ENCODE measurements at places on chromosomes 13 and 19.
A peak's percentile ranks its signal among the peaks of the same experiment; 100 is the strongest.

- no peak for DNase-seq
Observed at GRCh38 chr13:81791641-81792040, 1450.7 kb upstream of the SPRY2 start.

DNA sequence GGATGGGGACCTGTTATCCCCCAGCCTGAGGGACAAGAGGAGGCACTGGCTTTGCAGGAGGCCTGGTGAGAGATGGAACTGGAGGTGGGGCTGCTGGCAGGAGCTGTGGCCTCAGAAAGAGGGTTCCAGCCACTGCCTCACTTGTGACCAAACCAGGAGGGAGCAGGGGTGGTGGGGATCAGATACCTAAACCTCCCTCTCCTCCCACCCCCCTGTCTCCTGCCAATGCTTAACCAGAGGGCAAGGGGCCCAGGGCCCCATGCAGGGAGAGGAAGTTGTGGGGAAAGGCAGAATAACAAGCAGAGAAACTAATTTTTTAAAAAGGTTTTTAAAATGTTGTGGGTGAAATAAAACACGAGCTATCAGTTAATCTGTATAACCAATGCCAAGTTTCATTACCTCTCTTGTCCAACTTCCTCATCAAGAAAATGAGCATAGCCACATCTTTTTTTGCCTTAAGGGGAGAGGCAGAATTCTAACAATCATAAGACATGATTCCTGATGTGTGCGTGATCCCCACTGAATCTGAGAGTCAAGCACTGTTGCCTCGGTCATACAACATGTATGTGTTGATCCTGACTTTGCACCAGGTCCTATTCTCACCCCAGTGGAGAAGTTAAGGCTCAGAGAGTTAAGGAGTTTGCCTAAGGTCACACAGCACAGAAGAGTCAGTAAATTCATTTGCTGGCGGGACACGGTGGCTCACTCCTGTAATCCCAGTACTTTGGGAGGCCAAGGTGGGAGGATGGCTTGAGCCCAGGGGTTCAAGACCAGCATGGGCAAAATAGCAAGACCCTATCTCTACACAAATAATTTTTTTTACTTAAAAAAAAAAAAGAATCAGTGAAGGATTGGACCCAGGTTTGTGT is 12.9 kb downstream of the FXYD5 start:
- DNase-seq: no peak

DNA sequence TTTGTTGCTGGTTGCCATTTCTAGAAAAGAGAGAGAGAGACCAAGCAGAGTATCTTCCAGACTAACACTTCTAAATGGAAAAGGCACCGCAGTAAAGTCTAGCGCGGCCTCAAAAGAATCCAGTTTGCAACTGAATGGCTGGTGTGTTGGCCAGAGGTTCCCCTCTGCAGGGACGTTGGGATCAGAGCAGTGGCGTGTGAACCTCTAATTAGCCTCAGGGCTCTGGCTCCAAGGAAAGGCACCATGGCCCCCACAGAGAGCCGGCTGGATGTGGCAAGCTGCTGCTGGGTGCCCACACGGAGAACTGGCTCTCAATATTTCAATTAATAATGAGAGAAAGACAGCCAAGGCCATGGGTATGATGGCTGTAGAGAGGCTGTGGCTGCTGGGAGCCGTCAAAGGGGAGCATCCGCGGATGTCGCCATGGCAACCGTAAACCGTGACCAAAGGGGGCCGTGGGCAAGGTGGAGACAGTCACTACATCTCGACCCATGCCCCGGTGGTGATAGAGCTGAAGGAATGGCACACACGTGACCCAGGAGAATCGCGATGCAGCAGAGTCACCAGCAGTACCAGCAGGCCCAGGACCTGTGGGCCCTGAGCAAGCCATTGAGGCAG is 9.5 kb downstream of the VSTM2B start:
- no peak for DNase-seq

DNA sequence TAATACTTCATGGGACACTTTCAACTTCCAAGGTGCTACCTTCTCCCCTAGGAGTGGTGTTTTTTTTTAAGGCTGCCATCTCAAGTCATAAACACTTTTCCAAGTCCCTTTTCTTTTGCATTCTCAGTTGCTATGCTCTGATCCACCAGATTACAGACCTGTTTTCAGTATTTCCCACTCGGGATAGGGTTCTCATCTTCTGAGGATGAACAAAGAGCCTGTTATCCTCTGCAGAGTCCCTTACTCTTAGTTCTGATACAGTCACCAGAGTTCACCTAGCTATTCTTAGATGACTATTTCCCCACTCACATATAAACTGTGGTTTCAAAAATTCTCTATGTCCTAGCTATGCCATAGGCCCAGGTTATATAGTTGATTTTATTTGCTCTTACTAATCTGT is 15.9 kb downstream of the ZDHHC20 start:
- DNase-seq: no peak

DNA sequence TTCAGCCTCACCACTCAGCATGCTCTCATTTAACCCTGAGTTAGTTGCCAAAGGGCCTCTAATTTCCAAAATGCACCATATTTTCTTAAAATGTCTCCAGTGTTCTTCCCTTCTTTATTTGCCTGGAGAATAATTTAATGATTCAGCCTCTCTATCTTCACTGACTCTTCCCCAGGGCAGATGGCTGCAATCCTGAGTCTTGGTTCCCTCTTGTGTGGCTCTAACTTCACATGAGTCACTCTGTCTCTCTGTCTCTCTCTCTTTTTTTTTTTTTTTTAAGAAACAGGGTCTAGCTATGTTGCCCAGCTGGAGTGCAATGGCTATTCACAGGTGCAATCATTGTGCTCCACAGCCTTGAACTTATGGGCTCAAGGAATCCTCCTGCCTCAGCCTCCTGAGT is 251.4 kb downstream of the VWA8 start:
- DNase-seq: no peak

DNA sequence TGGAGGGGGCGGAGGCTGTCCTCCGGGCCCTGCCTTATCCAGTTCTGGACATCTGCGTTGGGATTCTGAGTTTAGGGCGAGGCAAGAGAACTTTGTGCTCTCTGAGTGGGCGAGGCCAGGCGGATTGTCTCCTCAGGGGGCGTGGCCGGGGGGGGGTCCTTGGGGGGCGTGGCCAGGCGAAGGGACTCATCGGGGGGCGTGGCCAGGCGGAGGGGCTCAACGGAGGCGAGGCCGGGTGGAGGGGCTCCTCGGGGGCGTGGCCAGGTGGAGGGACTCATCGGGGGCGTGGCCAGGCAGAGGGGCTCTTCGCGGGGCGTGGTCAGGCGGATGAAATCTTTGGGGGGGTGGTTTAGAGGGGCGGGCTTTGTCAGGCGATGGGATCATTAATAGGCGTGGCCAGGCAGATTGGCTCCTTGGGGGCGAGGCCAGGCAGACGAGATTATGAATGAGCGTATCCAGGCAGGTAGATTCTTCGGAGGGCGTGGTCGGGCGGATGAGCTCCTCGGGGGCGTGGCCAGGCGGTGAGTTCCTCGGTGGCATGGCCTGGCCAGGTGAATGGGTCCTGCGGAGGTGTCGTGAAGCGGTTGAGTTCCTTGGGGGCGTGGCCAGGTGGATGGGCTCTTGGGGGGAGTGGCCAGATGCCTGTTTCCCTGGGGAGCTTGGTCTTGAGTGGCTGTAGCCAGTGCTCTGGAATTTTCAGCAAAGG is 10.3 kb upstream of the CACNG7 start:
- DNase-seq: no peak

DNA sequence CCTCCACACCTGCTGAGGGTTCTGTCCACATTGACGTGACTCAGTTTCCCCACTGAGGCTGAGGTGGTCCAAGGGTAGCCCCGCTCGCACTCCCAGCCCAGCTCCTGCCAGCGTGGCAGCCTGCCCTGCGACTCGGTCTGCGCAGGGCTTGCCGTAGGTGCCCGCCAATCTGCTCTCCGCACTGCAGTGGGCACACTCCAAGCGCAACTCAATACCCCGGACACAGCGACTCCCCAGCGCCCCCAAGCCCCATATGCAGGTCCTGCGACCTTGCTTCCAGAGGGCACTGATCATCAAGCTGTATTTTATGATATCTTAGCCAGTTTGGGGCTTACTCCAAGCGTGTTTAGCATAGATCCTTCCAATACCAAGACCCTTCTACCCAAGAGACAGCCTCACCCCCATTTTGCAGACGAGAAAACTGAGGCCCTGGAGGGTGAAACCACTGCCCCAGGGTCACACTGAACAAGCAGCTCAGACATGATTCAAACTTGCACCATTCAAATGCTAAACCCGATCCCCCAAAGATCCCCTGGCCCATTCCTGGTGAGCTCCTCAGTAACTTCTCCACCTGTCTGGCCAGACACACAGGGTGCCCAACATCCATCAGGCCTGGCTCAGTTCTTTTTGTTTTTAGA is 13.5 kb downstream of the PTPRS start:
- no peak for DNase-seq

- DNase-seq: no peak
Observed at GRCh38 chr13:79727086-79727485, 246.1 kb downstream of the NDFIP2 start.

- DNase-seq: no peak
Observed at GRCh38 chr19:31330761-31331160, 18.5 kb downstream of the TSHZ3 start.

- DNase-seq: no peak
Observed at GRCh38 chr19:7927605-7928333, 1.8 kb upstream of the CTXN1 start.

GRCh38 chr19:2813235-2814160 is 6.2 kb upstream of the ZNF554 start:
- DNase-seq: no peak

GRCh38 chr19:1411255-1412191 is 4.1 kb downstream of the DAZAP1 start:
- DNase-seq: no peak

DNA sequence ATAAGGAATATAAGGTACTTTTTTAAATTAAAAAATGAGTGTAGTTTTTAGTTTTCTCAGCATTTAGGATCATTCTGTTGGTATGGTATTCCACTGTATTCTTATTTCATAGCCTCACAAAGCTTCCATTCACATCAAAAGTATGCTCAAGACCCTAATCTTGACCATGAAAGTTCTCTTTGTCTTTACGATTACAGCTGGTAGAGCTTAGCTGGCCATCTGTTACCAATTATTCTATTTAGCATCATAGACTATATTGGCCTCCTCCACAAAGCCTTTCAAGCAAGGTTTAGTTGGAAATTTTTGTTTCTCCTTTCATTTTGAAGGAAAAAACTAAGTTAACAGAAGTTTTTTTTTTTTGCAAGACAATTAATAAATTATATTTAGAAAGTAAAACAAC is 245.1 kb downstream of the KCTD12 start:
- no peak for DNase-seq

DNA sequence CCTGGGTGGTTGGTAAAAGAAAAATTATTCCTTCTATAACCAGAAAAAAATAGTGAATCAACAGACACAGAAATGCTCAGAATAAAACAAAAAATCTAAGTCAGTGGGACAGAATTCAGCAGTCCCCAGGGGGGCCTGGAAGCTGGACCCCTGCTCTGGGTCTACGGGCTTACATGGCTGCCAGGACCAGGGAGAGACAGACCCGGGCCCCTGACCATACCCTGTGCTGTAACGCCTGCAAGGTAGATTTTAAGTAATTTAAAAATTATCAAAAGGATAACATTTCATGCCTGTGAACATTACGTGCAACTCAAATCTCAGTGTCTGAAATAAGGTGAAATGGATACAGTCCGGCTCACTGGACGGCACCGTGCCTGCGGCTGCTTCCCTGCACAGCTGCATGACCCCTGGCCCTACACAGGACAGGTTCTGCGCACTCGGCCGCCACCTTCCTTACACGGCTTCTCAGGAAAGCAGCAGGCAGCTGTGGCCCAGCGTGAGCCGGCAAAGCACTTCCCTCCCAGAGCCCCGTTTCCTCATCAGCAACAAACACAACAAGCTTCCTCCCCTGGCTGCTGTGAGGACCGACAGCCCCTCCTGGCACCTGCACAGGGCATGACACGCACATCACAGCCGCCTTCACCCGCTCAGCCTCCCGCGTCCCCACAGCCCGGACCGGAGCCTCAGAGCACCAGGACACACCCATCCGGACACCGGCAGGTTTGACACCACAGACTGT is 22.2 kb downstream of the RASA3 start:
- peak; percentile 41 for DNase-seq

DNA sequence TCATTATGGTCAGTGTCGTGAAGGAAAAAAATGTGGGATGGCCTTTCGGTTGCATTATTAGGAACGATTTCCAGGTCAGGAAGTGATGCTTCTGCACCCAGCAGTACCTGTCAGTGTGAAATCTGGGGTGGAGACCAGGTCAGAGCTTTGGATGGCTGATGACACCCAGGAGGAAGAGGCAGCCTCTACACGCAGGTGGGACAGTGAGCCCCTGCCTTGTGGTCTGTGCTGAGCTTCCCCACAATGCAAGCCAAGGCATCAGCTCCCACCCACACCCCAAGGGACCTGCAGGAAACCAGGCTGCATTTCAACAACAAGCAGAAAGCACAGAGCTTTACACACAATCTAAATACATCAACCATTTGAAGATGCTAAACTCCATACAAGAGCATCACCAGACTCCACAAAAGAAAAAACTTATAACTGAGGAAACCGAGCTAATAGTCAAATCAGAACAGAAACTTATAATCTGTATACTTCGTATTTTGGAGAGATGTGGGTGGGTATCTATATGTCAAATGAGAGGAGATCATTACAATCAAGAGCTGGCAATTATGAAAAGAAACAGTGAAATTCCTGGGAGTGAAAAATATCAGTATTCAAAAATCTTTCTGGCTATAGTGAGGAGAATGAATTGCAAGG is 130.1 kb downstream of the ZDHHC20 start:
- no peak for DNase-seq

DNA sequence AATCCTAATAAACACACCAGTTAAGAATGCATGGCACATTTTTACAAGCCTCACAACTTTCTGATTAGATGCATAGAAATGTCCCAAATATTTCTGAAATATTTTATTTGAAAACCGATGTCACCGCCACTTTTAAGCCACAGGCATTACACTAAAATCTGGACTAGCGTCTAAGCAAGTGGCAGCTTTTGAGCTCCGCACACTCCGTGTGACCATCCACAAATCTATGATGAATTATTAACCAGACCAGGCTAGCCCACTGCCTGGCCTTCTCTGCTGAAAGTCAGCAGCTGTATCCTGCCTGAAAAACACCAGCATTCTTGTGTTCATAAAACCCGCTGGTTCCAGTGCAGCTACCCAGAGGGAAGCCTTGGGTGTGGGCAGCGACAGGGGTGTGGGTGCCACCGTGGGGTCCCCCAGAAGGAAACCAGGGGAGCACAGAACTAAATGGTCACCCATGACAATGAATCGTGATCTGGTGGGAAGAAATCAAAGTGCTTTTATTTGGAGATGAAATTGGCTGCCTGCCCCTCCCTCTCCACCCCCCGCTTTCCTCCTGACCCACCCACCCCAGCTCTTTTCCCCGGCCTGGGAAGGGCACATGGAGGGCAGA is 13.8 kb downstream of the RASA3 start:
- no peak for DNase-seq

- DNase-seq: no peak
Observed at GRCh38 chr13:80297094-80297493, 43.8 kb downstream of the SPRY2 start.

DNA sequence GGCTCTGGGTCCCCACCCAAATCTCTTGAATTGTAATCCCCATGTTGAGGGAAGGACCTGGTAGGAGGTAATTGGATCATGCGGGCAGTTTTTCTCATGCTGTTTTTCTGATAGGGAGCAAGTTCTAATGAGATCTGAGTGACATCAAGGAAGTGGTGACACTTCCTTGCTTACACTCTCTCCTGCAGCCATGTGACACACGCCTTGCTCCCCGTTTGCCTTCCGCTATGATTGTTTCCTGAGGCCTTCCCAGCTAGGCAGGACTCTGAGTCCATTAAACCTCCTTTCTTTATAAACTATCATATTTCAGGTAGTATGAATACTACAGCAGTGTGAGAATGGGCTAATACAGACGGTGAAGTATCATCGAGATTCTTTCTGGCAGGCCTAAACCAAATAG is 1040.4 kb upstream of the MIR17HG start:
- no peak for DNase-seq

- DNase-seq: no peak
Observed at GRCh38 chr19:55173714-55174409, 6.2 kb downstream of the SYT5 start.

Measured in activated CD4-positive, alpha-beta T cell treated with anti-CD3 and anti-CD28 coated beads for 24 hours (primary cell).